Activated CD4-positive, CD25-positive, alpha-beta regulatory T cell treated with anti-CD3 and anti-CD28 coated beads, Interleukin-2, amount 50 U/mL, for 72 hours (primary cell): ENCODE measurements at places on chromosomes 4 and X.

- no peak for DNase-seq
Measured at GRCh38 chr4:24032371-24032989, 142.6 kb upstream of the PPARGC1A start.

DNA sequence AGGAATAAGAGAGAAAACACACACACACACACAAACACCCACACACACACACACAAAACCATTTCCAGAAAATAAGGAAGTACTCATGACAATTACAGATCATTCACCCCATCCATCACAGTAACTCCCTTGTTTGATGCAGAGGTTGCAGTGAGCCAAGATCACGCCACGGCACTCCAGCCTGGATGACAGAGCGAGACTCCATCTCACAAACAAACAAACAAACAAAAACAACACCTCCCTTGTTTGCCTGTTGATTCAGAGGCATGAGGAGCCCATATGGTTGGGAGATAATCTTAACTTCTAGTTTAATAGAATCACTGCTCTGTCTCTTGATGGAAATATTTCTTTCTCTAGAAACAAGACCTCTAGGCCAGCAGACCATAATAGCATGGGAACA is 2043.5 kb upstream of the AGA start:
- no peak for DNase-seq

DNA sequence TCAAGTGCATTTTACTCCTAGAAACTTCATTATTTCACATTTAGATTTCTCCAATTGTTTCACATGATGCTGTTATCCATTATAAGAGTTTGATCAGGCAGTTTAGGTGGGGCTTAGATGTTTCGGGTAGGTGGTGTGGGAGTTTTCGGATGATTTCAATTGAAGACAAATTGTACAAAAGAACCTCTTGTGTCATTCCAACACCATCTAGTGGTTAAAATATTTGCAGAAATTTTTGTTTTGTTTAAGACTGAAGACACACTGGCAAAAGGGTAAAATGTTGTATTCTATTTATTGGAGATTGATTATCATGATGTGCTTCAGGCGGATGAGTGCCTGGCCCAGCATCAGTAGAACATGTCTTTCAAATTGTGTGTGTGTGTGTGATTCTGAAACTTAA is 212.7 kb downstream of the SH3BGRL start:
- no peak for DNase-seq

DNA sequence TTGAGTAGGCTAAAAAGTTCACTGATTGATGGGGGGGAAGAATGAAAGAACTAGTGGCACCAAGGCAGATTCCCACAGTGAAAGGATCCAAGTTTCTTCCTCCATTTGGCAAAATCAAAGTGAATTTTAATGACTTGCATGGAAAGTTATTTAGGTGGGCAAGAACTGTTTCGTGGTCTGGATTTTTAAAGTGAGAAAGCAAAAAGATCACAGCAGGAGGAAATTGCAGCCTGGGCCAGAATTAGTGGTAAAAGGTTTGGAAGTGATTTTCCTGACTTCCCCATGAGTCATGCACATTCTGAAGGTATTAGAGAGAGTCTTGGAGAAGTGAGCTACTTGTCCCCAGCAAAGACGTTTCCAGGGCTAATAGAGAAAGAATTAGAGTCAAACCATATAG is 207.8 kb downstream of the ANTXR2 start:
- DNase-seq, result no peak

DNA sequence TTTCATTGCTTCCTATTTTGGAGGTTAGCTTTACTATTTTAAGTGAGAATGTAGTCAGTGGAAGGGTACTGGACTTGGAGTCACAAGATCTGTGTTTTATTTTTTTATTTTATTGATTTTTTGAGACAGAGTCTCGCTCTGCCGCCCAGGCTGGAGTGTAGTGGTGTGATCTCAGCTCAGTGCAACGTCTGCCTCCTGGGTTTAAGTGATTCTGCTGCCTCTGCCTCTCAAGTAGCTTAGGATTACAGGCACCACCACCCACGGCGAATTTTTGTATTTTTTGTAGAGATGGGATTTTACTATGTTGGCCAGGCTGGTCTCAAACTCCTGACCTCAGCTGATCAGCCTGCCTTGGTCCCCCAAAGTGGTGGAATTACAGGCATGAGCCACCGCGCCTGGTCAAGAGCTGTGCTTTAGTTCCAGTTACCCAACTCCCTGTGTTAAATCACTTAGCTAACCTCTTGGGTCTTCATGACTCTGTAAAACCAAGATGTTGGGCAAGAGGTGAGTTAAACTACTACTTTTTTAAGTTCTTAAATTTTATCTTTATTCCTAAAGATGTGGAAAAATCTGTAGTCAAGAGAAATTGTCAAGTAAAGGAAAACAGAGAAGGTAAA is 11.2 kb downstream of the USP9X start:
- DNase-seq, result no peak

- no peak for DNase-seq
Measured at GRCh38 chrX:151754641-151755215, 20.2 kb downstream of the CNGA2 start.

GRCh38 chr4:15526924-15527592 is 57.4 kb downstream of the CC2D2A start:
- DNase-seq, result no peak

- no peak for DNase-seq
Measured at GRCh38 chr4:166987026-166987425, 247.3 kb downstream of the SPOCK3 start.

DNA sequence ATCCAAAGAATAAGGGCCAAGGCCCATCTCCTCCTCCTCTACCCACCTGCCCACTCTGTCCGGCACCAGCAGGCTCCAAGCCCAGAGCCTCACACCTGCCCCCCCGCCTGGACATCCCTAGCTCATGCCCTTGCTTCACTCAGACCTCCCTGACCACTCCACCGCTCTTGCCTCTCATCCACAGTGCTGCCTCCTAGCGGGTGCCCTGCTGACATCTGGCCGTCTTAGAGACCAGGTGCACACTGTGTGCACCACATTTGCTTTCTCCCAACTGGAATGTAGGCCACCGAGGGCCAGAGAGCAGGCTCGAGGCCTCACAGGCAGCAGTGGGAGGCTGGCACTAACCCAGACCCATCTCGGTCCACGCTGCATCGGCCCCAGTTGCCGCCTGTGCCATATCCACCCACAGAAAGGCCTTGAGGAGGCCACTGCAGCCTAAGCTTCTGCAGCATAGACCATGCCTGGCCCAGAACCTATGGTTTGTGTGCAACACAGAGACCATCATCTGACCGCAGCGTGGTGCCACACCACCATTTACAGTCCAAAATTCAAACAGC is 13.5 kb downstream of the LETM1 start:
- no peak for DNase-seq
